Kidney (tissue), 22 donors: ENCODE measurements at places on chromosomes 6 and 20. TPM values are rescaled to one million over a fixed set of nuclear protein-coding genes. Genes with fewer than 3 reads are reported as not detected.

The CALHM6 gene
- total RNA-seq = 8.2 TPM

The XKR7 gene
- 0.06 TPM for total RNA-seq

- no peak overlapping the region for H3K4me3 ChIP-seq
- no peaks in the 10 kb centered on the region for H3K27me3 ChIP-seq
- H3K27ac ChIP-seq = no peak overlapping the region
- H3K4me1 ChIP-seq = no peaks in the 10 kb centered on the region
Observed at GRCh38 chr6:117352466-117353081, 73.2 kb downstream of the ROS1 start.

DNA sequence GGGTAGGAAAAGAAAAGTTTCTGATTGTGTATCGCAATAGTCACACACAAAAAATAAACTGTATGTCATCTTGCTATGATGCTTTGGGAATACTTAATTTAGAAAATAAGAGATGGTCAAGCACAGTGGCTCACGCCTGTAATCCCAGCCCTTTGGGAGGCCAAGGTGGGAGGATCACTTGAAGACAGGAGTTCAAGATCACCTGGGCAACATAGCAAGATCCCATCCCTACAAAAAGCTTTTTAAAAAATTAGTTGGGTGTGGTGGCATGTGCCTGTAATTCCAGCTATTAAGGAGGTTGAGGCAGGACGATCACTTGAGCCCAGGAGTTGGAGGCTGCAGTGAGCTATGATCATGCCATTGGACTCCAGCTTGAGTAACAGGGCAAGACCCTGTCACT is 27.6 kb downstream of the MAP7 start:
- no peaks in the 10 kb centered on the region for H3K27me3 ChIP-seq
- H3K27ac ChIP-seq = no peak overlapping the region
- no peak for DNase-seq
- no peaks in the 10 kb centered on the region for H3K36me3 ChIP-seq

GRCh38 chr6:167778497-167779128 is 48.1 kb upstream of the AFDN start:
- H3K27ac ChIP-seq = peak overlapping the region; percentile 74
- H3K36me3 ChIP-seq = no peaks in the 10 kb centered on the region
- no peaks in the 10 kb centered on the region for H3K27me3 ChIP-seq
- DNase-seq = no peak
- H3K4me3 ChIP-seq = no peak overlapping the region
- H3K4me1 ChIP-seq = peaks cover 14% of the 10 kb centered on the region

DNA sequence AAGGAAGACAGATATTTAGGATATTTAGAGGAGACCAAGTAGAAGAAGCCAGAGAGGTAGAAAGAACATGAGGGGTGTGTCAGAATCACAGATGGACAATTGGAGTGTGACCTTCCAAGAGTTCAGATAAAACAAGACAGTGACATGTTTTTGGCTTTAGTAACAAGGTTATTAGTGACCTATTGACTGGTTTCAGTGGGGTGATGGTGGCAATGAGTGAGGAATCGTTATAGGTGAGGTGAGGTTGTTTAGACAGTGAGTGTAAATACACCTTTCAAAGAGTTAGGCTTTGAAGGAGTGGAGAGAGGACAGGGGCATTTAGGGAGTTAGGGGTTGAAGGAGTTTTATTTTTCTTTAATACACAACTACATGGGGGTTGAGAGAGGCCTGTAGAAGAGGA is 3.2 kb downstream of the SNRNP48 start:
- peaks cover 4% of the 10 kb centered on the region for H3K36me3 ChIP-seq
- no peak for DNase-seq
- no peaks in the 10 kb centered on the region for H3K27me3 ChIP-seq
- no peak overlapping the region for H3K4me3 ChIP-seq

DNA sequence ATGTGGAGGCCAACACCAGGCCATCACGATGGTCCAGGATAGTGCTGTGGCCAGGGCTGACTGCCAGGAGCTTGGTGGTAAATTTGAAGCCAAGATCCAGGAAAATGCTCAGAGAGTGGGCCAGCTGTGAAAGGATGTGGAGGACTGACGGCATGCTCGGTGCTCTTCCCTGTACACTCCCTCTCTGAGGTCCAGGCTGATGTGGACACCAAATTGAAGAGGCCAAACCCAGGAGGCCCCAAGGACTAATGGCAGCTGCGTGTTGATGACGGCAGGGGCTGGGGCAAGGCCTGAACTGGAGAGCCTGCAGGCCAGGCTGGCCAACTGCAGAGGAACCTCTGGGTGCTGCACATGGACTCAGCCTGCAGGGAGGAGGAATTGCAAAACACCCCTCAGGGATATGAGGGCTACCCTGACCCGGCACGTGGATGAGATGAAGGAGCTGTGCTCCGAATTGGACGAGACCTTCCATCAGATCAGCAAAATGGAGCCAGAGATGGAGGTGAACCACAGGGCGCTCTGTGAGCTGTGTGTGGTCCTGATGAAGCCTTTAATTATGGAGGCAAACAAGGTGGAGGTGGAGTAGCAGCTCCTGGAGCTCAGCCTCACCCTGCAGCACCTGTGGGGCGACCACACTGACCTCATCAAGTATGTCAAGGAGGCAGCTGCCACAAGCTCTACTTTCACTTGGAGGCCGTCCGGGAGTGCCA is 6.9 kb upstream of the RAET1E start:
- no peaks in the 10 kb centered on the region for H3K27me3 ChIP-seq
- peak; percentile 15 for DNase-seq
- peaks cover 4% of the 10 kb centered on the region for H3K4me1 ChIP-seq
- H3K27ac ChIP-seq = no peak overlapping the region
- no peaks in the 10 kb centered on the region for H3K36me3 ChIP-seq

GRCh38 chr6:170199716-170200115 is 91.2 kb downstream of the DLL1 start:
- H3K27ac ChIP-seq = no peak overlapping the region
- no peak overlapping the region for H3K4me3 ChIP-seq
- H3K36me3 ChIP-seq = no peaks in the 10 kb centered on the region
- no peaks in the 10 kb centered on the region for H3K4me1 ChIP-seq
- DNase-seq = no peak

- no peaks in the 10 kb centered on the region for H3K4me1 ChIP-seq
- no peak overlapping the region for H3K4me3 ChIP-seq
- H3K27ac ChIP-seq = no peak overlapping the region
- no peak for DNase-seq
Observed at GRCh38 chr6:29762051-29762450, 38.8 kb downstream of the HLA-F start.

- no peaks in the 10 kb centered on the region for H3K27me3 ChIP-seq
- DNase-seq = peak; percentile 65
- peak overlapping the region; percentile 28 for H3K4me3 ChIP-seq
- no peak overlapping the region for H3K27ac ChIP-seq
- H3K36me3 ChIP-seq = no peaks in the 10 kb centered on the region
- H3K4me1 ChIP-seq = no peaks in the 10 kb centered on the region
Observed at GRCh38 chr20:33685328-33686099, 671 bp downstream of the E2F1 start.

GRCh38 chr6:134964451-134965203 is 14.7 kb upstream of the ALDH8A1 start:
- DNase-seq = no peak
- no peak overlapping the region for H3K4me3 ChIP-seq
- no peaks in the 10 kb centered on the region for H3K4me1 ChIP-seq
- peaks cover 11% of the 10 kb centered on the region for H3K36me3 ChIP-seq
- no peak overlapping the region for H3K27ac ChIP-seq

- no peak for DNase-seq
- H3K27me3 ChIP-seq = no peaks in the 10 kb centered on the region
- no peak overlapping the region for H3K4me3 ChIP-seq
- H3K27ac ChIP-seq = no peak overlapping the region
Observed at GRCh38 chr20:3864518-3864917, 17.9 kb downstream of the MAVS start.

- no peaks in the 10 kb centered on the region for H3K27me3 ChIP-seq
- no peak overlapping the region for H3K27ac ChIP-seq
- DNase-seq = no peak
- H3K4me1 ChIP-seq = no peaks in the 10 kb centered on the region
- H3K4me3 ChIP-seq = no peak overlapping the region
- H3K36me3 ChIP-seq = no peaks in the 10 kb centered on the region
Observed at GRCh38 chr20:8129211-8129976, 2.7 kb upstream of the PLCB1 start.
